ENCODE measurements at places on chromosomes 12 and 14.

- no peak for DNase-seq
Measured at GRCh38 chr12:76864791-76865400, 13.9 kb downstream of the CSRP2 start.

GRCh38 chr14:68331991-68332390, 460.9 kb downstream of the ZFP36L1 start:
- DNase-seq: no peak

DNA sequence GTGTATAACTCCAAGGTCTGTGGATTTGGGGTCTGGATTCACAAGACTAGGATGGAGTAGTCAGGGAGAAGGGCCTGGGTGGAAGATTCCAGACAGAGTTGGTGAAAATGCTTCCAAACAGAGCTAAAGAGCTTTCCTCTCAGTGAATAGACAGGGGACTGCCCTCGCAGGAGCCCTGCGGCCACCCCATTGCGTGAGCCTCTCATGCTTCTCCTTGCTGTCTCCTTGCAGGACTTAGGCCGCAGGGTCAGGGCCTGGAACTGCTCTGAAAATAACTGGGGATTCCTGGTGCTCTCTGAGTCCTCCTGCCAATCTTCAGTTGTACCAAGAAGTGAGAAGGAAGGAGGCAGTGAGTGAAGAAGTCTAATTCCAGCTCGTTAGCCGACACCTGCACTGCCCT, 49.0 kb upstream of the KCNA1 start:
- DNase-seq: no peak

DNA sequence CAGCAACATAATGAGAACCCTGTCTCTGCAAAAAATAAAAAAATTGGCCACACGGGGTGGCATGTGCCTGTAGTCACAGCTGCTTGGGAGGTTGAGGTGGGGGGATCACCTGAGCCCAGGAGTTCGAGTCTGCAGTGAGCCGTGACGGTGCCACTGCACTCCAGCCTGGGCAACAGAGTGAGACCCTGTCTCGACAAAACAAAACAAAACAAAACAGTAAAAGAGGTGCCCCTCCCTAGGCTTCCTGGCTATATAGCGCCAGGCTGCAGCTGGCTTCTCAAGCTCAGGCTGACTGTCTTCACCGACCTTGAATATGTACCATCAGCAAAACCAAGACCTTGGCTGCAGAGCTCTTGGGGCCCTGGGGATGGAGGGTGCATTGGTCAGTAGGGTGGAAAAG, 29.4 kb downstream of the TSPAN9 start:
- DNase-seq: no peak

DNA sequence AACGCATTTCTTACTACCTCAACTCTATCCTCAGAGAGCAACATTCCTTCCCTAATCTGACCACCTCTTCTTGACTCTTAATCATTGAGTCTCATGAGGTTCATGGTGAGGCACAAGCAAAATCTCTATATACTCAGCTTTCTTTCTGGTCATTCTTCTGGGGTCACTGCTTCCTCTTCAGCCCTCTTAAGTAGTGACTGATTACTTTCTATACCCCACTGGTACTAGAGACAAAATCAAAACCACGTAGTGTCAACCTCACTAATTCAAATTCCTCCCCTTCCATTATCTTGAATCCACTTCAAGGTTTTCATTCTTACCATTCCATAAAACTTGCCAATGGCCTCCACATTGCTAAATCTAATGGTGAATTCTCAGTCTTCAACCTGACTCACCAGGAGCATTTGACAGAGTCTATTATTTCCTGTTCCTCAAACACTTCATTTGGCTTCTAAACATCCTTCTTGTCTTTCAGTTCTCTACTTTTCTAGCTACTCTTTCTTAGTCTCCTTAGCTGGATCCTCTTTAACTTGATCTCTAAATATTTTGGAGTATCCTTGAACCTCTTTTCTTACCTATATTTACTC, 6.8 kb downstream of the WDHD1 start:
- DNase-seq: no peak

- DNase-seq: no peak
Measured at GRCh38 chr12:42255866-42256261, 17.8 kb upstream of the YAF2 start.

DNA sequence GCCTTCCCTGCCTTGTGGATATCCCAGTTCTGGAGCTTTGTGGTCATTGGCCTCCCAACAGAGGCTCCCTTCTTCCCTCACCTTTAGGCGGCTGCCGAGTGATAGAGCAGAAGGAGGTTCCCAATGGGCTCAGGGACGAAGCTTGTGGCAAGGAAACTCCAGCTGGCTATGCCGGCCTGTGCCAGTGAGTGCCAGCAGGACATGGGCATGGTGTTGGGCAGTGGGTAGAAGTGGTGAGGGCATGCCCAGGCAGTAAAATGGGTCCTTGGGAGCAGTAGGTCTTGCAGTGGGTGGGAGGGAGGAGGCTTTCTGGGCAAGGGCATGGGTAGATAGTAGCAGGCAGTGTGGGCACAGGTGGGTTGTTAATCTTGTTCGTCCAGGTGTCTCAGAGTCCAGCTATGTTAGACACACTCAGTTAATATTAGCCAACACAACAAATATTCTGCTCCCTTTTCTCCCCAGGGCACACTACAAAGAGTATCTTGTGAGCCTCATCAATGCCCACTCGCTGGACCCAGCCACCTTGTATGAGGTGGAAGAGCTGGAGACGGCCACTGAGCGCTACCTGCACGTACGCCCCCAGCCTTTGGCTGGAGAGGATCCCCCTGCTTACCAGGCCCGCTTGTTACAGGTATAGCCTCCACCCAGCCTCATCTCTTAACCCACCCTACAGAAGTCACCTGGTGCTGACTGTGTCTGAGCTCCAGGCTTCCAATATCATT, 1.1 kb upstream of the IRF9 start:
- DNase-seq: no peak

DNA sequence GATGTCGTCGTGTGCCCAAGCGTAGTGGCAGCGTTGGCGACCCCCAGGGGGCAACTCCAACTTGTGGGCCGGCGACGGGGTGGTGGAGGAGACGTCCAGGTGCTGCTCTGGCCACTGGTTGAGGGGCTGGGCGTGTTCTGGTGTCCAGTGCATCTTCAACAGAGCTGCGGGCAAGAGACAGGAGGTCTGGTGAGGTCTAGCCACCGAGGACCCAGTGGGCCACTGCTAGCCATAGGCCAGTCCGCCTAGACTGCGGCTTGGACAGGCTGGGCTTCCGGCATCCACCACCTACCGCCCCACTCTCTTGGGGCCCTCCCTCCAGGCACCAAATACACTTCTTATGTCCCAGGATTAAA, 26.3 kb downstream of the FIGNL2 start:
- DNase-seq: no peak

- DNase-seq: peak; percentile 18
Measured at GRCh38 chr12:55797068-55797467, 20.5 kb downstream of the SARNP start.

GRCh38 chr14:85590784-85591183, 60.8 kb downstream of the FLRT2 start:
- DNase-seq: no peak

- DNase-seq: no peak
Measured at GRCh38 chr14:105176513-105176912, 4.6 kb downstream of the NUDT14 start.

GRCh38 chr14:36027354-36027753, 149.2 kb downstream of the PTCSC3 start:
- no peak for DNase-seq

DNA sequence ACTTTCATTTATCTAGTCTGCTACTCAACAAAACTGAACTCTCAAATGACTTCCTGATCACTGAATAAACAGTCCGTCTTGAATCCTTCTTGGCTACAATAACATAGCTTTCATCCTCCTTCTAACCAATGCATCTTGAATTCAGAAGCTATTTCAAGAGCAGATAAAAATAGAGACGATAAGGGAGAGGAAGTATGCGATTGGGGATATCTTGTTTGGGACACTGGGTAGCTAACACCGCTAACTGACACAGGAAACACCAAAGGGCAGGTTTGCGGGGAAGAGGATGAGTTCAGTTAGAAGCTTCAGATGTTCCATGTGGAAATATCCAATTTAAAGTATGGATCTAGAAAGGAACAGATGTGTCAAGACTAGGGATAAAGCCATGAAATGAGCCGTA, 102.5 kb downstream of the SLC41A2 start:
- DNase-seq: no peak

- DNase-seq: peak; percentile 14
Measured at GRCh38 chr12:93784339-93785086, 107.3 kb downstream of the CRADD start.

GRCh38 chr12:130463275-130463658, 125.6 kb downstream of the PIWIL1 start:
- DNase-seq: no peak

DNA sequence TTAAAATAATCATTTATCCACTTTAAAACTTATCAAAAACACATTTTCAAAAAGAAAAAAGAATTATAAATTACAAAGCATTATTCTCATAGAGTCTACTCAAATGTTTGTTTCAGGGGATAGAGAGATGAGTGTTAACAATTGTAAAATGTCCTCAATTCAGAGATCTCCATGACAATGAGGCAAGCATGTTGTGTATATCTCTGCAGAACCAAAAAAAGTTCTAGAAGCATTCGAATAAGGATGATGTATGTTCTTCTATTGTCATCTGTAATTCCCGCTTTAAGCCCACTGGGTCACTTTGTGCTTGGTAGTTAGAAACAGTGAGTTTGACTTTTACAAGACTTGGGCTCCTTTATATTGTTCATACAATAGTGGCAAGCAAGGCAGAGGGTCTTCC, 73.6 kb upstream of the CCDC198 start:
- no peak for DNase-seq

- no peak for DNase-seq
Measured at GRCh38 chr12:76356071-76356470, 7.9 kb upstream of the BBS10 start.

- DNase-seq: no peak
Measured at GRCh38 chr12:69579029-69579428, 6.2 kb upstream of the CCT2 start.

- no peak for DNase-seq
Measured at GRCh38 chr14:64673316-64673715, 30.9 kb upstream of the PLEKHG3 start.

GRCh38 chr12:56806303-56806702, 43.2 kb downstream of the HSD17B6 start:
- no peak for DNase-seq

DNA sequence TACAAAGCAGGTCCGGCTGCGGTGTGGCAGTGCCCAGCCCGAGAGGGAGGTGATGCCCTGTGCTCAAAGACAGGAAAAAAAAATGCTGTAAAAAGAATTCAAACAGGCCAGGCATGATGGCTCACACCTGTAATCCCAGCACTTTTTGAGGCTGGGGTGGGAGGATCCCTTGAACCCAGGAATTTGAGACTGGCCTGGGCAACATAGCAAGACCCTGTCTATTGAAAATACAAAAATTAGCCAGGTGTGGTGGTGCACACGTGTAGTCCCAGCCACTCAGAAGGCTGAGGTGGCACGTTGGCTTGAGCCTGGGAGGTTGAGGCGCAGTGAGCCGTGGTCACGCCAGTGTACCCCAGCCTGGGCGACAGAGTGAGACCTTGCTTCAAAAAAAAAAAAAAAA, 26.4 kb downstream of the DNAH10 start:
- no peak for DNase-seq

DNA sequence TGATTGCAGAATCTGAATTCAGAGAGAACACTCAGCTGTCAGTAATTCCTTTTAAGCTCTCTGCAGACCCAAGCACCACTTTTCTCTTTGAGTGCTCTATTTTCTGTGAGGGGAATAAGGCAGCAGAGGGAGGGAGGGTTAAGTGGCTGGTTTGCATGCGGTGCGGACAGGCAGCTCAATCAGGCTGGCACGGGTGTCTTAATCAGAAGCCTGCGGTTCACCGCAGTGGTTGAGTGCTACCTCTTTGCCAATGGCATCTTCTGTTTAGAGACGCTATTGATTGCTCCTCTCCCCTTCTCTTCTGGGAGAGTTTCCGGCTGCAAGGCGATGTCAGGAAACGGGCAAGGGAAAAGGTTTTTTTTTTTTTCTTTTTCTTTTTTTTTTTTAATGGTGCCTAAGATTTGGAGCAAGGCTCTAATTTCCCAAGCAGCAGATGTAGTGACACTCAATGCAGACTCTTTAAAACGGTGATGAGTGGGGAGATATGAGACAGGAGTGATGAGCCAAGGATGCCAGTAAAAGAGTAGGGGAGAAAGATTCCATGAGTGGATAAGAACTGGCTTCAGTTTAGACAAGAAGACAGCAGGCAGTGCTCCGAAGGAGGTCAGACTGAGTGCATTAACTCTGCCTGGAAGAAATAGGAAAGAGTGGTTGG, 533.7 kb upstream of the SEL1L start:
- no peak for DNase-seq

DNA sequence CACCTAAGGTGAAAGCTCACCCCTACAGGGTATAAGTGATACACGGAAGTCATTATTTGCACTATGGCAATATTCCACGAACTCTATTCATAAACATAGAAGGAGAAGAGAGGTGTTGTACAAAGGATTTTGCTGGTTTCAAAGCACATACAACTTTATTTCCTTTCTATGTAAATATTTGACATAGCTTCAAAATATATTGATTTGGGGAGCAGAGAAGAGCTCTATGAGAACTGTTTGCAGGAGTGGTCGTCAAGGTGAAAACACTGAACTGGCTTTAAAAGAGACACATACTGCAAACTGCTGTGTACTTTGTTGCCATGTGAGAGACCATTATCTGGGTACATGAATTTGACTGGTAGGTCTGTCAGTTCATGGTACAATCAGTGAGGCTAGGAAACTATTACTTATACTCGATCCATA, 16.7 kb downstream of the CNIH1 start:
- no peak for DNase-seq

DNA sequence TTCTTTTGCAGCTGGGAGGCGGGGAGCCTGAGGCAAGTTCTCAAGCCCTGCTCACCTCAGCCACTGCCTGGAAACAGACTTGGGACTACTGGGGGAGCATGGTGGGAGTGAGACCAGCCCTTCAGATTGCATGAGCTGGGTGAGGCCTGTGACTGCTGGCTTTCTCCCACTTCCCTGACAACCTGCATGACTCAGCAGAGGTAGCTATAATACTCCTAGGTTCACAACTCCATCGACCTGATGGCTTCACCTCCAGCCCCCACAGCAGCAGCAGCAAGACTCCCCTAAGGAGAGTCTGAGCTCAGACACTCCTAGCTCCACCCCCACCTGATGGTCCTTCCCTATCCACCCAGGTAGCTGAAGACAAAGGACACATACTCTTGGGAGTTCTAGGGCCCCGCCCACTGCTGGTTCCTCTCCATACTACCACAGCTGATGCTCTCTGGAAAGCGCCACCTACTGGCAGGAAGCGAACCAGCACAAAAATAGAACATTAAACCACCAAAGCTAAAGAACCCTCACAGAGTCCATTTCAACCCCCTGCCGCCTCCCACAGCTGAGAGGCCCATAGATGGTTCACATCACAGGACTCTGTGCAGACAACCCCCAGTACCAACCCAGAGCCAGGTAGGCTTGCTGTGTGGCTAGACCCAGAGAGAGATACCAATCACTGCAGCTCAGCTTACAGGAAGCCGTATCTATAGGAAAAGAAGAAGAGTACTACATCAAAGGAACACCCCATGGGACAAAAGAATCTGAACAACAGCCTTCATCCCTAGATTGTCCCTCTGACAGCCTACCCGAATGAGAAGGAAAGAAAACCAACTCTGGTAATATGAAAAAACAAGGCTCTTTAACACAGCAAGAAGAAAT, 68.7 kb downstream of the RPAP3 start:
- DNase-seq: peak; percentile 43

- DNase-seq: peak; percentile 40
Measured at GRCh38 chr12:74890237-74890599, 319.4 kb downstream of the KCNC2 start.

GRCh38 chr12:50317203-50317602, 33.9 kb upstream of the LIMA1 start:
- DNase-seq: no peak

- no peak for DNase-seq
Measured at GRCh38 chr14:37597538-37597913, 2.1 kb downstream of the TTC6 start.
